ENCODE measurements at places on chromosomes 5 and 9.
A peak's percentile ranks its signal among the peaks of the same experiment; 100 is the strongest.

DNA sequence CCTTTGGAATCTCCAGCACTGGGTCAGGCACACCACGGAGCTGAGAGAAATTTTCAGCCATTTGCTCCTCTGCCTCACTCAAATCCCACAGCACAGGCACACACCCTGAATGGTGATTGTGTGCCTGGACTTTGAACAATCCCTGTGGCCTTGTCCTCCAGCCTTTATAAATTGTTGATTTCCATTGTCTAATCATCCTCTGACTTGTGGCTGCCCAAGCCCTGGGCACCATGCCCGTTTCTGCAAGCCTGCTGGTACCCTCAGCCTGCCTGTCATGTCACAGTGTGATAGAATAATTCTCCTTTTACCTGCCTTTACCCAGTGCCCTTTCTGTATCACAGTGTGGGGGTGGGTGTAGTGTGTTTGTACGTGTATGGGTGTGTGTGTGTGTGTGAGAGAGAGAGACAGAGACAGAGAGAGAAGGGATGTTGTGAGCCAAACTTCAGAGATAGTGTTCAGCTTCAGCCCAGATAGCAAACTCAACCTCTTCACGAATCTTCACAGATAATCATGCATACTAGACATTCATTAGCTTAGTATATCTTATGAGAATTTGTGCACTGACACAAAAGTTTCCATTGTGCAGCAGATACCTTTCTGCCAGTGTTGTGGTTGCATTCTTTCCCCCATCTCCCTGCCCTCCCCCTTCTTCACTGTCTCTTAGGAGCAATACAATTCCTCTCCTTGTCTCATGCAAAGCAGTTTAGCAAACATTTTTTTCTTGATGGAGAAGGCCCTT, 27.8 kb upstream of the SLC44A1 start:
- DNase-seq = no peak

DNA sequence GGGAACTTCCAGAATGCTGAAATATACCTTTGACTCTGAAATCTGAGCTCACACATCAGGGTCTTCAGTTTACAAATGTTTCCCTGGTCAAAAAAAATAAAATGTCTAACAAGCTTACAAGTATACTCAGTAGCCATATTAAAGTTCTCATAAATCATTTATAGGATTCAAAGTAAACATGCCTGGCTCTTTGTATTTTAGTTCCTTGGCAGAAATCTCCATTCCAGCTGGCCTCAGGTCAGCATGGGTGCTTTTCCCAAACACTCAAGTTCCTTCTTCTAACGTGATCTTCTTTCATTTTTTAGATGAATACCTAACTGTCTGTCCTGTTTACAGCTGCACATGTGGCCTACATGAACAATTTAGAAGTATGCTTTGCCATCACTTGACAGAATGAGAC, 263.2 kb downstream of the GAS1 start:
- no peak for DNase-seq

- peak; percentile 80 for DNase-seq
These were observed 97.7 kb upstream of the PRRC1 start for GRCh38 chr5:127419683-127420257.

- no peak for DNase-seq
These were observed 53.3 kb upstream of the PSD2 start for GRCh38 chr5:139742173-139742903.

DNA sequence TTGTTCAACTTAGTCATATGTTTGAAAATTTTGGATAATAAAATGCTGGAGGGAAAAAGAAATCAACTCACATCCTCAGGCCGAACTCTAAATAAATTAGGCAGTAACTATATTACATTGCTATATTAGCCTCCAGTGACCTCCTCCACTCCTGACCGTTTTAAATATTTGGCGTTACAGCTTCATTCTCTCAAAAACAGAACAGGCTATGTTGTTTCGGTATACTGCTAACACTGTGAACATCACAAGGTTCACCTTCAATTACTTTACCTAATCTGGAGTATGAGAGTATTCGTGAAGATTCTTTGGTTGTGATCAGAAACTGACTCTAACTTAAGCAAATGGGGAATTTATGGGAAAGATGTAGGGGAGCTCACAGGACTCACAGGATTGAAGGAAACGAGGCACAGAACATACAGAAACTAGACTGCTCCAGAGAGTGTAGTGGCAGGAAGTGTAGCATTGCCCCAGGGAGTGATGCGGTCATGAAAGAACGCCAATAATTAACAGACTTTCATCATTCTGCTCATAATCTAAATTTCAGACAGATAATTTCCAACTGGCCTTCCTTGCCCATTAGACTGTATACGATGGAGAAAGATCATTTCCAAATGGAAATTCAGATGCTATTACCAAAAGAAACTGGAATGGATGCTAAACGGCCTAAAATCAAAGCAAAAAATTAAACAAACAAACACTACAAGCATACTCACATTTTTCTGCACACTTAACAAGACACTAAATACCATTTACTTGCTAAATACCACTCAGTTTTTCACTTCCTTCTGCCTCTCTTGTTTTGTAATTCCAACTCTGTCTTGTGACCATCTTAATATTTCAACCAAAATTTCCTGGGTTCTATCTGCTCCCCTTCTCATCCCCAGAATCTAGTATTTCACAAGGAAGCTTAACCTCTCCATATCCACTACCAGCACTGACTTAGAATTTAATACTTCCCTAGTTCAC, 110.1 kb upstream of the LPAR1 start:
- no peak for DNase-seq

GRCh38 chr5:35956429-35956828, 18.0 kb upstream of the CAPSL start:
- no peak for DNase-seq

DNA sequence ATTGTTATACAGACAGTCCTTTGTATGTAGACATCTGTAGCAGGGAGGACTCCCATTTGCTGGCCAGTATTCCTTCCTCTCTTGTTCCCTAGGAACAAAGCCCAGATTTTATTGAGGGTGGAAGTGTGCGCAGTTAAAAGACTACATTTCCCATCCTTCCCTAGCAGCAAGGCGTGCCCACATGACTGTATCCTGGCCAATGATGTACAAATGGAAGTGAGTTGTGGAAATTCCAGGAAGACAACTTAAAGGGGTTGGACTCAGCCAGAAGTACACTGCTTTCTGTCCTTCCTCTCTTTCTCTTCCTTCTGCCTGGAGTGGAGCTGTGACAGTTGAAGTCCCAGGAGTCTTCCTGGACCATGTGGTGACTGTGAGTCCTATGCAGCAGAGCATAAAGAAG, 89.0 kb downstream of the HRH2 start:
- DNase-seq = no peak

DNA sequence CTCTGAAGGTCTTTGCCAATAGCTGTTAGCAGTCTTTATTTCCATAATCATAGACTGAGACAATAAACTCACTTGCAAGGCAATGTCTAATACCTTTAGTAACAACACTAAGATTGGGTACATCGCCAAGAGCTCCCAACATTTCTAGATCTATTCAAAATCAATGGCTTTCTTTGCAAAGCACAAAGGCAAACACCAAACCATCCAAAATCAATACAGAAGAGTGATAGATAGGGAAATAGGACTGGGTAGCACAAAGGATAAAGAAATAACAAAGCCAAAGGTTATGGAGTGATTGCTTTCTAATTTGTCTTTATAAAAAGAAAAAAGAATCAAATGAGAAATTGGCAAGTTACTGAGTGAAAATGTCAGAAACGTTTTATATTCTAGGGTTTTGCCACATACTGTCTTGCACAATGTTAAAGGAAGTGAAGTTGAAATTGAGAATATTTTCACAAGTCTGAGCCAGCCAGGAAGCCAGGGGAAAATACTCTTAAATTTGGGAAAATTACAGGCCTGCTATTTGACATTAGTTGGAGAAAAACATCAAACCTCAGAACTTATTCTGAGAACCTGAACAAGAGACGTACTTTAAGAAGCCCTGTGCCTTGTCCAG, 53.3 kb upstream of the LHFPL2 start:
- no peak for DNase-seq

DNA sequence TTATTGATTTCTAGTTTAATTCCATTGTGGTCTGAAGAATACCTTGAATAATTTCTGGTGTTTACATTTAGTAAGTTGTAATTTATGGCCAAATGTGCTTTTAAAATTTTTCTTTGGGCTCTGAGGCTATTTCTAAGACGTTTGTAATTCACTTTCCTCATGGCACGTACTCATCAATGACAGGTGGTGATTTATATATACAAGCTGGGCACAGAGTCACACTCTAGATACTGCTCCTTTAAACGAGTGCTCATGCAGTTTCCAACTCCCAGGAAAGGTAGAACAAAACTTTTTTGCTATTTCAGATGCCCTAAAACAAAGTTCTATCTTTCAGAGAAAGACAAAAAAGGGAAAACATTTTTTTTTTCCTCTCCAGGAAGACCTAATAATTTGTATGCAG, 146.9 kb downstream of the AUH start:
- DNase-seq = no peak

DNA sequence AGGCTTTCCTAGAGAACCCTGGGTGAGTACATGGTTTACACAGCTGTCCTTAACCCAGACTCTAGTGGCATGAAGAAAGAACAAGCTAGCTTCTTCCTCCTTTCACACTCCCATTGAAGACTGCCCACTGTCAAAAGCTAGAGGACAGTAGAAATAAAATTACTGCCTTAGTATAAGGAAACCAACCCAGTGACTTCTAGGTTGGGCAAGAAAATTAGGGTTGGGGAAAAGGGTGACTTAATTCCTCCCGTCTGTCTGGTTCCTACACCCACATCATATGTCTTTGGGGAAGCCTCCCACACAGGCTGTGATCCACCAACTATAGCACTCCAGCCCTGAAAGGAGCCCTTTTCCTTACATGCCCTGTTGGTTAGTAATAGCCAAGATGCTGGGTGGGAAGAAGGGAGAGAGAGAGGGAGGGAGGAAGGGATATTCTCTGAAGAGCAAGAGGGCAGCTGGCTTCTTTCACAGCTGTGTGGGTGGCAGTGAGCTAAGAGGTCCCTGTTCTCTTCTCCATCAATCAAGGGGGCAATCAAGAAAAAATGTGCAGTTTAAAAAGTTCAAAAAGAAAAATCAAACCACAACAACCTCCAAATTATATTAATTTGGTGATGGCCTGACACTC, 21.7 kb downstream of the HBEGF start:
- no peak for DNase-seq

- DNase-seq = peak; percentile 3
These were observed 158.1 kb downstream of the SLC25A46 start for GRCh38 chr5:110896901-110897300.

- DNase-seq = no peak
These were observed 300.5 kb upstream of the KIF2A start for GRCh38 chr5:62005551-62005950.

DNA sequence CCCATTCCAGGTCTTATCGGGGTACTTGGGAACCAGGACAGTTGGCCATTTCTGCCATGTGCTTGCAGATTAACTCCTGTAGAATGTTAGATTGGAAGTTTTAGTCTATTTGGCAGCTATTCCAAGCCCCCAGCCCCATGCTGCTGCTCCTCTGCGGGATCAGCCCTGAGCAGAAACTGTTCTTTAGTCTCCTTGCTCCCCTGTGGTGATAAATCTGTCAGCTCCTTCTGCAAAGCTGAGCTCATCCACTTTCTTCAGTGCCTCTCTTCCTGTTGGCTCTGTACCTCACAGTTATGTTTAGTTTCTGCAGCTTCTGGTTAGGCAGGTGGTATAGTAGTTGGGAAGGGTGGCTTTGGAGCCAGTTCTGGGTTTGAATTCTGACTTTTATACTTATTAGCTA, 170.4 kb downstream of the GRIA1 start:
- peak; percentile 79 for DNase-seq

DNA sequence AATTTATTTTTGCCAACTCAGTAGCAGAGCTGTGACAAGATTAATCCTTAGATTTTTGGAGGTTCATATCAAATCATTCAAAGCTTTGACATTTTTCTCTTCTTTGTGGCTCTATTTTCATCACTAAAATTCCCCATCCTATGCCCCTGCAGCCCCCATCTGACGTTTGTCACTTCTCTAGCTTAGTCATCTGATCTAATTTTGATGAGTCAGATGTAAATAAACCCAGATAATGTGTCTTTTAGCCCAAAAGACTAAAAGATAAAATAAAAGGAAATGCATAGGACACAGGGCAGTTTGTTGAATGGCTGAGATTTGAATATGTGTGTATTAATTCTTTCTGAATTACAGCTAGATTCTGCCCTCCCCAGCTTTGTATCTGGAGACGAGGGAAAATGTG, 897 bp upstream of the HSPB3 start:
- no peak for DNase-seq

DNA sequence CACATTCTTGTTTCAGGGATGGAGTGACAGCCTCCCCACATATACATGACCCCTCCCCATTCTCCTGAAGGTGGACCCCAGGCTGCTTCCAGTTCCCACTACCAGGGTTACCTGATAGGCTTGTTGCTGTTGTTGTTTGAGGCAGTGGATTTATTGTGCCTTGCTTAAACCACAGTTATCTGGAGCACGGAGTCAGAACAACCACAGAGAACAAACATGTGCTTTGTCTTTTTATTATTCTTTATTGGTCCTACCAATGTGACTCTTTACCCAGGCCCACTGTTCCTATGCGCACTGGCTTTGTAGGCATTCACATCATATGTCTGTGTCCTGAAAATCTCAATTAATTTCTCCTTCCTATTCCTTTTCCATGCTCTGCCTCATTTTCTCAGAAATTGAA, 41.2 kb upstream of the IPPK start:
- DNase-seq = no peak

DNA sequence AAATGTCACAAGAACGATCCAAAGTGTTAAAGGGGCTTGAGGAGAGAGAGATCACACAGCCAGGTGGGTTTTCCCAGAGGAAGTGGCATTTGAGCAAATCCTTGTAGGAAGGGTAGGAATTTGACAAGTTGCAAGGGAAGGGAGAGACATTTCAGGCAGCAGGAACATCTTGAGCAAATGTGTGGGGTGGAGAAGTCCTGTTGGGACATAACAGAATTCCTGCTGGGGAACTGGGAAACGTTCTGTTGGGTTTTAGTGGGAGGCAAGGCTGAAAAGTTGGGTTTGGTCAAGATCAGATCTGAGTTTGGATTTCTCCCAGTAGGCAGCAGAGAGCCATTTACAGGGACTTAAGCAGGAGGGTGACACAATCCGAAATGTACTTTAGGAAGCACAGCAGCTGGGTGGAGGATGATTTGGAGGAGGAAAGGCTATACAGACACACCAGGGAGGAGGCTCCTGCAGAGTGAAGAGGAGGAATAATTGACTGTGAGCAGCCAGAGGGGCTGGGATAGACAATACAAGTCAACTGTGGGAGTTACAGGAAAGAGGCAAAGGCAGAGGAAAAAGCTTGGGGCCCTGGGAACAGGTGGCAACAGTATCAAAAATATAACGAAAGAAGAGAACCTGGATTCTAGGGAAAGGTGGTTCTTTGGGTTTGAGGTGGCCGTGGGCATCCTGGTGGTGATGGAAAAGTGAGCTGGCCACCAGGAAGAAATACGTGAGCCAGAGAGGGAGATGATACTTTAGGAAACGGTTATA, 3.1 kb upstream of the ZSWIM6 start:
- no peak for DNase-seq

GRCh38 chr5:35324679-35325078, 94.4 kb upstream of the PRLR start:
- DNase-seq = peak; percentile 59

DNA sequence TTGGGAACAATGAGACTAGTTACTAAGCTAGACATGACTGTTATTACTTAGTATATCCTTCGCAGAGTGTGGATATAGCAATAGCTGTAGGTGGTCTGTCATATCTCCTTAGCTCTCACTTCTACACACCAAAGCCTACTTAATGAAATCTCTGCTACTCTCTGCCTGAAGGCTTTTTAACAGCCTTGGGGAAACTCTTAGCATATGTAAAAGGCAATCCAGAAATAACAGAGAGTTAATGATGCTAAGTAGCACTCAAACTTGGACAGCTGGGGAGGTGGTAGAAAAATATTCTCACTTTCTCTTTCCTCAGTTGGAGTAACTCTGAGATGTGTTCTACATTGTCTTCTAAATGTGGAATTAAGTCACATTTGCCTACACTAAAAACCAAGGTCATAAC, 30.2 kb upstream of the C6 start:
- DNase-seq = no peak

All from NCI-H446 (cell line).